Neural crest cell (in vitro differentiated cells): ENCODE measurements at places on chromosomes 13 and 19. TPM values are rescaled to one million over a fixed set of nuclear protein-coding genes. Genes with fewer than 3 reads are reported as not detected.
A peak's percentile ranks its signal among the peaks of the same experiment; 100 is the strongest.

DNA sequence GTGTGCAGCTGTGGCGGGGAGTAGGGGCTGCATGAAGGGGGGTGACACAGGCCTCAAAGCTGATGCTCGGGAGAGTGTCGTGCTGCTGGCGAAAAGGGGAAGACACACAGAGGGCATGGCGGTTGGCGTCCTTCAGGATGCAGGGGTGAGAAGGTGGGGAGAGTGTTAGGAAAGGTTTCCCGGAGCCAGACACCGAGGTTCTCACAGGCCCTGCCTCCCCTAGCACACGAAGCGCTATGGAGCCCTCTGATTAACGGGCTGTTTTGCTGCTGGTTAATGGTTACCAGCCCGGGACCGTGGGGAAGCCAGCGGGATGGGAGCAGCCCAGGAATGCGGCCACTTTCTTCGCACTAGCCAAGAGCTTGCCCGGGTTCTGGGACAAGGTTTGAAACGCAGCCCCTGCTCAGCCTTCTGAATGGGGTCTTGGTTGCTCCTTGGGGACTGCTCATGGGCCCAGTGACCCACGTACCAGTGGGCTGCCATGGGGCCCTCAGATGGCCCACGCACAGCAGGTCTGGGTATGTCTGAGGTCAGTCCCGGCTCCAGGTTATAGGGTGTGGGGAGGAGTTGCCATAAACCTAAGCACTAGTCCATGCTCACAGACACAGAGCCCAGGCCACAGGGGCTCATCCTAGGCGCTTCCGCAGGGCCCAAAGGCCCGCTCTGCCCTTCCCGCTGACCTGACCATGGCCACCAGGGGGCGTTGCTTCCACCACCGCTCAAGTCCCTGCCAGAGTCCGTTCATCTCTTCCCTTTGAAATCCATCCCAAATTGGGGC is 31.3 kb upstream of the ISYNA1 start:
- peak; percentile 78 for DNase-seq

DNA sequence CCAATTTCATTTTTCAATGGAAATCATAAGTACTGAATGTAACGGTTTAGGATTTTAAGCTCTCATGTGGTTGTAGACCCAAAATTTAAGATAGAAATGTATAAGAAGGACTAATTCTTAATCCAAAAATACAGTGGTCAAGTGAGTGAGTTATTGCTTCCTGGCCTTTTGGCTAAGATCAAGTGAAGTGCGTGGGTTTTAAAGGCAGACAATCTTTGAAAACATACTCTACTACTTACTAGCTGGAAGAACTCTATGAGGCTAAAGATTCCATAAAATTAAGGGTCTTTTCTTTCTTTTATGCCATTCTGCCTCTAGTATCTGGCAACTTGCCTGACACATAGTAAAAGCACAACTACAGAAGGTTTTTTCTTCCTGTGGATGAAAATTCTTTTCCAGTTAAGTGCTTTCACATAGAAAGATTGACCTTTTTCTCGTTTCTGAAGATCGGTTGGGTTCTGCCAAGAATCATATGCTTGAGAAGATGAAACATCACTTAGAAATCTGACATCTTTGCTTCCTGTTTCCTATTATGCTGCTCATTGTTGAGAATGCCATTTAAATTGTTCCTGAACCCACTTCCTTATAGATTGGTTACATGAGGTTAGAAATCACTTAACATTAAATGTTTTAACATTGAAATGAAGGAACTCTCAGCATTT is 26.4 kb upstream of the SCEL start:
- DNase-seq: no peak

DNA sequence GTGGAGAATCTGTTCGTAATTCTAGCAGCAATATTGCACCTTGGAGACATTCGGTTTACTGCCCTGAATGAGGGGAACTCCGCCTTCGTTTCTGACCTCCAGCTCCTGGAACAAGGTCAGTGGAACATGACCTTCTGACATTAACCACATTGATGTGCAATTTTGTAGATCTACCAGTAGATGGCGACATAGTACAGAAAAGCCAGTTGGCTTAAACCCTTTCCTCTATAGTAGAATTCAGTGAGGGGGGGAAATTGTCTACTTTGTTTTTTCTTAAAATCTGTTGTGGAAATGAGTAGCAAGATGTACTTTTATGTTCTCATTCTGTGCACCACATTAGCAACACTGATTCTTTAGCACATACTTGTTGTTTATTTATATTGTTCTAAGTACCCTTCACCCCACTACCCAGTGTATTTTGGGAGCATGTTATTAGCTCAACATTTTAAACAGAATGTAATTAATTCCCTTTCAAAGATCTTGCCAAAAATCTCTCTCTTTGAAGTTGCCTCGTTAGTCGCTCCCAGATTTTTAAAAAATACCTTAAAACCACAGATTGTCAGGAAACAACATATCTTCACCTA is 332.2 kb downstream of the MYO16 start:
- no peak for DNase-seq

DNA sequence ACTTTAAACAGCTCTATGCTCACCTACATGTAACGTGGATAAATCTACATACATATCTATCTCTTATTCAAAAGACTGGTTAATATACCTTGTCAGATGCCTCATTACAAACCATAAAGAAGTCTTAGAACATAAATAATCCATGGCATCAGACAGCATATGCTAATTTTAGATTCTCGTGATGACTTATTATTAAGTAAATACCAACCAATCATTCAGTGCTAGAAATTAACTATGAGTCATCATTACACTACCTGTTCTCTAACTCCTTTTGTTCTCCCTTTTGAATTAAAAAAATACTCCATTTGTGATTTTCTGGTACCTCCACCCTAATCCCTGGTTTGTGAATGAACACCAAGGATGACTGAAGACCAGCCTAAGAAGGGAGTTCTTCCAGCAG is 754.3 kb upstream of the ARGLU1 start:
- DNase-seq: no peak

GRCh38 chr13:44739539-44739938 is 163.4 kb upstream of the TSC22D1 start:
- DNase-seq: no peak

GRCh38 chr13:27920677-27921420 is 1.0 kb downstream of the PDX1 start:
- no peak for DNase-seq

DNA sequence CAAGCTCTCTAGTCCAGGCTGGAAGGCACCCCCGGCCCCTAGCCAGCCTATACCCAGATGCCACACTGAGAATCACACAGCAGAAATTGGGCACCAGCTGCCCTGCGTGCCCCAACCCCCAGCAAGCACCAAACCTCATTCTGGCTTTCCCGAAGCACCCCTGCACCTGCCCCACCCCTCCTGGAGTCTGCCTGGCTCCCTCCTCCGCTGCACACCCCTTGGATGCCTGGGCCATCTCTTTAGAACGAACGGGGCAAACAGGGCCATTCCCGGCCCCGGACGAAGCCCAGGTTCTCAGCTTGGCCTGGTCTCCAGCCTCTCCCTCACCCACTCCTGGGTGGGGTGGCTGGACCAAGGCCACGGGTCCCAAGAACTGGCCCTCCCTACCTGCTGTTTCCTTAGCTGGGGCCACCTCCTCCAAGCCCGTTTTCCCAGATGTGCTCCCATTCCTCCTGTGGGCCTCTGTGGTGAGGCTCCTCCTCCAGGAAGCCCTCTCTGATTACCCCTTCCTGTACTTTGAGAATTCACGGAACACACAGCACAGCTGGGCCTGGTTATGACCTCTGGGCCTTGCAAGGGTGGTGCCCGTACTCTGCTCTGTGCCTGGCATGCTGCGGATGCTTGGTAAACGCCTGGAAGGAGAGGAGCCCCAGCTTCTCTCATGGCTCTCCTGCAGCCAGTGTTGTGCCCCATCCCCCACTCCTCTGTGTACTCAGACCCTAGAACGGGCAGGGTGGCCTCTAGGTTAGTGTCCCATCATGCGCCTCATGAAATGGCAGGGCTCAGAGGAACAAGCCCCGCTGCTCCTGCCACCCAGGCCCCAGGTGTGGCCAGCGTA is 21.4 kb downstream of the CEBPG start:
- no peak for DNase-seq

GRCh38 chr19:18671303-18672043 is 12.0 kb upstream of the CRTC1 start:
- DNase-seq: no peak

DNA sequence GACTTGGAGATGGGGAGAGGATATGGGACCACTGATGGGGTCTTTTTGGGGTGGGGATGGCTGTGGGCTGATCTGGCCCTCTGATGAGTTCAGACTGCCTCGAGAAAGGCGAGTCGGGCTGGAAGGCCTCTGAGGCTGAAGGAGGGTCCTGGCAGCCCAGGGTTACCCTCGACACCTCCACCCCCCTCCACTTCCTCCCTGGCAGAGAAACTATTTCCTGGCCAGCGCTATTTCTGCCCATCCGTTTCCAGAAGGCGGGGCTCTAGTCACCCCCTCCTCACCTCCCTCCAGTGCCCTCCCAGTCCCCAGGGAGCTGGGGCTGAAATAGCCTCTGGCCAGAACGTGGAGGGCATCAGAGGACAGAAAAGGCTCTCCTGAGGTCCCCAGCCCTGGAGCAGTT is 9.7 kb downstream of the EXOC3L2 start:
- no peak for DNase-seq

- no peak for DNase-seq
Observed at GRCh38 chr19:50729894-50730293, 6.7 kb downstream of the CLEC11A start.

GRCh38 chr19:49020931-49021895 is 2.9 kb downstream of the CGB3 start:
- no peak for DNase-seq

Gene ZNF681
- 9.4 and 11.5 TPM in 2 replicates for total RNA-seq

Gene ZNF329
- total RNA-seq: 13.0 and 14.0 TPM in 2 replicates

Gene SHANK1
- total RNA-seq: 6.7 and 6.8 TPM in 2 replicates
